ENCODE measurements at places on chromosomes 1 and 21.

DNA sequence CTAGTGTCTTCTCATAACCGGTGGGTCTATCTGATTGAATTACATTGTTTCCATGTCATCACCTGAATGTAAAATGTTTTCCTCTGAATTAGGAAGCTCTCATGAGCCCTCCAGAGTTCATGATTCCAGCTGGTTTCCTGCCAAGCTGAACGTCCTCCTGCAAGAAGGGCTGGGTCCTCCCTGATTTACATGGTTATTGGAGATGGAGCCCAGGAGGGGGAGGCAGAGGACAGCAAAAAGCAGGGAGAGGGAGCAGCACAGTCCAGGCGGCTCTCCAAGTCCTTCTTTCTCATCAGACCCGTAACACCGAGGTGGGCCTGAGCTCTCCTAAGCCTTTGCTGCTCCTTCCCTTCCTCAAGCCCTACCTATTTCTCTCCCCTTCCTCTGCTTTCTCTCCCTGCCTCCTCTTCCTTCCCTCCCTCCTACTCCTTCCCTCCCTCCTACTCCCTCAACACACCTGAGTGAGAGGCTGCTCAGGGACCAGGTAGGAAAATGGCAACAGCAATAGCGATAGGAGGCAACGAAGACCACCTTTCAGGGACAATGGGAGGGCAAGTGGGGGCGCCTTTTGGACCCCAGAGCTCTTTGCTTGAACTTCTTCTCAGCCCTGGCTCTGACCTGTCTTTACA lies 265.9 kb downstream of the PRDM2 start:
- DNase-seq = no peak

DNA sequence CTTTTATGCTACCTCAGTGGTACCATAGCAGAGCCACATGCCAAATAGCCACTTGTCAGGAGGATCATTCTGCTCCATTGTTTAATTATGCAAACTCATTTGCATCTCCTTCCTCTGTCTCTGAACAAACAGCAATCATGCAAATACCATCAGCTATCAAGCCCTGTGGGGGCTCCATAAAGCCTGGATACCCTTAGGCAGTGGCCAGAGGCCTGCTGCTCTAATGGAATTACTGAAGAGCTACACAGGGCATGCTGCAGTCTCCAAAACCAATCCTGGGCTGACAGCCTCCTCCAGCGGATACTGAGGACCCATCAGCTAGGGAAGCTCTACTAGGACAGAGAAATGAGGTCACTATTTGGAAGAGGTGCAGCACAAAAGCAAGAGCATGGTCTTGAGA lies 376.3 kb downstream of the KCNH1 start:
- no peak for DNase-seq

GRCh38 chr1:64838486-64838885 lies 93.6 kb downstream of the RAVER2 start:
- no peak for DNase-seq

GRCh38 chr1:21674957-21675356 lies 5.8 kb upstream of the RAP1GAP start:
- no peak for DNase-seq

DNA sequence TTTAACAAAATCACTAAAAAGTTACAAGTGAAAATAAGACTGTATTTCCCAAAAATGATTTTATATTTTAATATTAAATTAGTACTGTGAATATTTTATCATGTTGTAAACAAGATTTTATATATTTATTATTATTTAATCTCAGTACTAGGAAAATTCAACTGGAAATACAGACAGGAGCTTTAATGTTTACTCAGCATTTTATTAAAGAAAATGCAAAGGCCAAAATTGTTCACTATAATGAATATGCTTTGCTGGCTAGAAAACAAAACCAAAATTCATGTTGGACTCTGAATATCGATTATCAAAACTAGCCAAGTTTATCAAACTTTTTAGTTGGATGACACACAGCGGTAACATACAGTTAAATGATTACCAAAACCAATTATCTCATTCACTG lies 782.3 kb downstream of the AMY1C start:
- DNase-seq = no peak

DNA sequence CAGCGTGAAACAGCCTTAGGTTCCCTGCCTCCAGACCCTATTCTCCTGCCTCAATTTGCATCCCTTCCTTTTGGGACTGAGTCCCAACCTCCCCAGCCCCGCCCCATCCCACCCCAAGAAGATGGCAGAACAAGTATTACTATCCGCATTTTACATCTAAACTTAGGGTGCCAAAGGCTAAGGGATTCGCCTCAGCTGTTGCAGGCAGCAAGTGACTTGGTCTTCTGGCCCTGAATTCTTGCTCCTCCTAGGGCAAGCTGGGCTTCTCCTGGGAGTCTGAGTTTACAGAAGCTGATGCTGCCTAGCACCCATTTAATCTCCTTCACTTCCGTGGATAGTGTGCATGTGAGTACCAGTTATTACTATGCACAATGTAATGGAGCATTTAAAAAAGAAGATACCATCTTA lies 161.3 kb upstream of the NR5A2 start:
- no peak for DNase-seq

DNA sequence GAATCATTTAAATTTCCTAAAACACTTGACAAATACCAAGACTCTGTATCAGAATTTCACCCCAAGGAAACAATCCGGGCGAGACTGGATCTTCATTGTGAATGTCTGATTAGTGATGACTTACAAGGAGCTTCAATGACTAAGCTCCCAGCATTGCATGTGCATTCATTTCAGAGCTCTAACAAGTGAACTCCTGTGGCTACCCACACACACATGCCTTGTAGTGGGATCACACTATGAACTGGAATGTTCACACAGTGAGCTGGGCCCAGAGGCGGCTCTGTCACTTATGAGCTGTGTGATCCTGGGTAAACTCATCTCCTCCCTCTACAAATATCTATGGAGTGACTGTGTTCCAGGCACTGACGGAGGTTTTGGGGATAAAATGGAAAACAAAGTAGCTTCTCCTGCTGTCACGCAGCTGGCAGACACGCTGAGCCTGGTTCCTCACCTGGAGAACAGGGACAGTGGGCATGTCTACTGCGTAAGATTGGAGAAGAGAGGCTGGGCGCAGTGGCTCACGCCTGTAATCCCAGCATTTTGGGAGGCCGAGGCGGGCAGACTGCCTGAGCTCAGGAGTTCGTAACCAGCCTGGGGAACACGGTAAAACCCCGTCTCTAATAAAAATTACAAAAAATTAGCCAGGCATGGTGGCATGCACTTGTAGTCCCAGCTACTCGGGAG lies 56.9 kb downstream of the CLSTN1 start:
- no peak for DNase-seq

DNA sequence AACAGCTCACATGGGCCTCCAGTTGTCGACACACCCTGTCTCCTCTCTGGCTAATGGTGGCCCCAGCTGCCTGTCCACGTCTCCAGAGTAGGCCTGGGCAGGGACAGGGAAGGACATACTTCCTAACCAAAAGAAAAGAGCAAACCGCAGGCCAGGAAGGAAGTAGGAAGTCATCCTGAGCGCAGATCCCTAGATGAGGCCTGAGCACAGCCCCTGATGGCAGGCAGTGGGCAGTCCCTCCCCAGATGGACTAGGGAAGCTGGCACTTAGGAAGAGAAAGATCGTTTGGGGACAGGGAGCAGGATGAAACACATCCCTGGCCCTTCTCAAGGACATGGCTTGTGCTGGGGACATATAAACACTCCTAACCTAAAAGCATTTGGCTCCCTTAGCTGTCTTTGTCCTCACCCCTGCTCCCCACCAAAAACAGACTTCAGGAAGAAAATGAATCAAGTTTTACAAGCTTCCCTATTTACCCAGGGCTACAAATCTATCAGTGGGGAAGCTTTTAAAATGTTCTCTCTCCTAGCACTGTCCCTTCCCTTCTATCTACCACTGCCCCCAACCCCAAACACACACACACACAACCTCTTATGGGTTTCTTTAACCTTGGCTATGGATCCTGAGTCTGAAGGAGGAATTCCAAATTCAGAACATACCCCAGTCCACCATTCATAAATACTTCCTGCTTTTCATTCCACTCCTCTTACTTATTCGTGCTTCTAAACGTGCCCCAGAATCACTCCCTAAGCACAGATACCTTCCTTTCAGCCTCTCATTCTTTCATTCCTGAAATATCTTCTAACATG lies 21.1 kb downstream of the SSBP3 start:
- peak; percentile 6 for DNase-seq

DNA sequence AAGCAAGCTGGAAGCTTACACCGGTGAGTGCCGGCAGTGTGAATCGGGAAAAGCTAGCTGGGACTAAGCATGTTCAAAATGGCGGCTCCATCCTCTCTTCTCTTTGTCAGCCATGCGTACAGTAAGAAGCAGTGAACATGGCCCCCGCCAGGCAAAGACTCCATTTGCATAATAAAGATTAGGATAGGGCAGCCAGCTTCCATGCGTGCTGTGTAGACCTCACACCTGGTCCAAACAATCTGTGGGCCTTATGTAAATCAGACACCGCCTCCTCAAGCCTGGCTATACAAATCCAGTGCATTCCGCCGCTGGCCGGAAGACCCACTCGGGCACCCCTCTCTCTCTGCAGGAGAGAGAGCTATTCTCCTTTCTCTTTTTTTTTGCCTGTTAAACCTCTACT lies 150.3 kb downstream of the TIAM1 start:
- DNase-seq = no peak

GRCh38 chr1:153832293-153832692 lies 57.1 kb downstream of the SLC27A3 start:
- DNase-seq = peak; percentile 12

Measured in inflammatory macrophage (primary cell).